Foreskin keratinocyte (primary cell): ENCODE measurements at places on chromosomes 11 and 22.

DNA sequence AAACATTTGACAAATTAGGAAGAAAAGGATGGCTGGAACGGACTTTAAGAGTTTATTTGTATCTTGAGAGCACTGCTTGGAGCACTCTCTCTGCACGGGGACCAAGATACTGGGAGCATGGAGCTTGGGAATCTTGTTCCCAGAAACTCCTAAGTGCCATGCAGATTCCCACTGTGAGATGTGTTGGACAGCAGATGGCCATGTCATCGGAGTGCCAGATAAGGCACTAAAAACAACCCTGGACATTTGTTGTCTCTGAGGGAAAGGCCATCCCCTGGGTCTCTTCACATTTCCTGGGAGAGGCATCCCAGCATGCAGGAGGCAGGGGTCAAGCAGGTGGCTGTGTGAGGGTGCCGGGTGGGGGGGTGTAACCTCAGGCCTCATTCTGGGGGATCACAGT is 2.9 kb downstream of the KIRREL3 start:
- DNase-seq, result no peak

DNA sequence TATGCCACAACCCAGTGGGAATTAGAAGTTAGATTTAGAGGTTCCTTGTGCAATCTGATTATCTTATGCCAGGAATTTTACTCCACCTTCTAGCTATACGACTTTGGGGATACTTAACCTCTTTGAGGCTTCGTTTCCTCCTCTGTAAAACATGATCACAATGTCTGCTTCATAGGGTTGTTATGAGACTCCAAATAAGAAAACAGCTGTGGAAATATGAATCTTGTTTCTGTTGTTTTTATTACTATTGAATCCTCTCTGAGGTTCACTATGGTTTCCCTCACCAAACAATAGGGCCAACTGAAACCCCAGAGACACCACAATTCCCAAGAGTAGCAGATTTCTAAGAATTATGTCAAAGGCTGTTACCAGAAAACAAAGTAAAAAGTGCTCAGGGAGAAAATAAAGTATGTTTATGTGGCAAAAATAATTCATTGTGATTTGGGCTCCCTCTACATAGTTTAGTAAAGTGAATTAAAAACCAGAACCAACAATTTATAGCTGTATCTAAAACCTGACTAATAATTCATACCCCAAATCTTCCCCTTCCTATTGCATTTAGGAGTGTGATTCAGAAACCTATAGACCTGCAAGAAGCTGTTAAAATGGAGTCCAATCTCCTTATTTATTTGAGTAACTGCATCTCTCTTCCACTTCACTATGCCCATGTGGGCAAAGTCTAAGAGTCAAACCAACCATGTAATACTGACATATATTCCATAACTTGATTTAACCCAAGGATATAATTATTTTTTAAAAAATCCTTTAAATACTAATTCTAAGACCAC is 38.4 kb downstream of the AMBRA1 start:
- DNase-seq, result no peak

GRCh38 chr11:44785856-44786607 is 59.3 kb downstream of the TSPAN18 start:
- DNase-seq, result no peak

- no peak for DNase-seq
These were observed 87.2 kb upstream of the HTATIP2 start for GRCh38 chr11:20275987-20276965.

GRCh38 chr22:40123387-40123786 is 54.3 kb upstream of the TNRC6B start:
- no peak for DNase-seq

GRCh38 chr11:57214098-57214417 is 23.0 kb downstream of the APLNR start:
- DNase-seq, result no peak

DNA sequence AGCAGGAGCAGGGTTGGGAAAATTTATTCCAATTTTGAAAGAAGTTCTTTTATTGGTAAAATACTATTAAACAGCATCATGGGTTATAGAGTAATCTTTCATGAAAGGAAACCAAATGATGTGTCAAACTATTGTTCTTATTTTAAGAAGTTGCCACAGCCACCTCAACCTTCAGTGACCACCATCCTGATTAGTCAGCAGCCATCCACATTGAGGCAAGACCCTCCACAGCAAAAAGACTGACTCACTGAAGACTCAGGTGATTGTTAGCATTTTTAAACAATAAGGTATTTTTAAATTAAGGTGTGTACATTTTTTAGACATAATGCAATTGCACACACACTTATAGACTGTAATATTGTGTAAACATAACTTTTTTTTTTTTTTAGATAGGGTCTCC is 3.7 kb upstream of the HEPHL1 start:
- DNase-seq, result peak; percentile 95

DNA sequence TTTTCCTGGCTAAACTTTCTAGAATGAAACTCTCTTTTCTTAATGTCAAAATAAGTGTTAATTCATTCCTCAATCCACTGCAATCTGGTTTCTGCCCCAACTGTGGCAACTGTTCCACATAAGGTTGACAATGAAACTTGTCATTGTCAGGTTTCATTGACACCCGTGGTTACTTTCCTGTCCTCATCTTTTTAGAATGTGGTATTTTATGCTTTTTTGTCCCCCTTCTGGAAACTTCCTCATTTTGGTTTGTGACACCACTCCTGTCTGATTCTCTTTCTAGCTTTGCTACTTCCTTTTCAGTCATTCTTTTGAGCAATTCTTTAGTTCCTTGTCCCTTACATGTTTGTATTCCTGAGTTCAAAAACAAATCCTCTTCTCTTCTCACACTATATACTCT is 7.5 kb upstream of the PDE3B start:
- no peak for DNase-seq

DNA sequence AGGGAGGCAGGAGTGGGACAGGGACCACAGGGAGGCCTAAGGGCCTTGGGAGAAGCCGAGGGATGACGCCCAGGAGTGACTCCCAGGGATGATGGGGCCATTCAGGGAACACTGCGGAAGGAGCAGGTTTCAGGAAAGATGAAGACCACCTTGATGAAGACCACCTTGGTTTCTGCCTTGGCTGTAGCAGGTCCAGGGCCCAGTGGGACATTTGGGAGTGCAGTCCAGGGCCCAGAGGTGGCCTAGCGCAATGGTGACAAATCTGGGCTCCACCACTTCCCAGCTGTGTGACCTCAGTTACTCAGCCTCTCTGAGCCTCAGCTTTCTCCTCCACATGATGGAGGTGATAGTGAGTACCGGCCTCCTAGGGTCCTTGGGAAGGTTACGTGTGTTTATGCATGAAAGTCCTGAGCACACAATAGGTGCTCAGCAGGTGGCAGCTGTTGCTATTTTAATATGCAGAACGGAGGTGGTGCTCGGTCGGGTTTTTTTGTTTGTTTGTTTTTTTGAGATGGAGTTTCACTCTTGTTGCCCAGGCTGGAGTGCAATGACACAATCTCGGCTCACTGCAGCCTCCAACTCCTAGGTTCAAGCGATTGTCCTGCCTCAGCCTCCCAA is 770 bp downstream of the TSGA10IP start:
- no peak for DNase-seq

GRCh38 chr11:66880496-66881450 is 23.9 kb downstream of the LRFN4 start:
- DNase-seq, result peak; percentile 64
